ENCODE measurements at places on chromosomes 2 and 18.

GRCh38 chr2:126381091-126381490, 274.9 kb upstream of the GYPC start:
- DNase-seq, result no peak

- no peak for DNase-seq
Measured at GRCh38 chr18:63146828-63147409, 172.7 kb downstream of the BCL2 start.

- DNase-seq, result no peak
Measured at GRCh38 chr2:133312038-133312729, 256.1 kb downstream of the NCKAP5 start.

DNA sequence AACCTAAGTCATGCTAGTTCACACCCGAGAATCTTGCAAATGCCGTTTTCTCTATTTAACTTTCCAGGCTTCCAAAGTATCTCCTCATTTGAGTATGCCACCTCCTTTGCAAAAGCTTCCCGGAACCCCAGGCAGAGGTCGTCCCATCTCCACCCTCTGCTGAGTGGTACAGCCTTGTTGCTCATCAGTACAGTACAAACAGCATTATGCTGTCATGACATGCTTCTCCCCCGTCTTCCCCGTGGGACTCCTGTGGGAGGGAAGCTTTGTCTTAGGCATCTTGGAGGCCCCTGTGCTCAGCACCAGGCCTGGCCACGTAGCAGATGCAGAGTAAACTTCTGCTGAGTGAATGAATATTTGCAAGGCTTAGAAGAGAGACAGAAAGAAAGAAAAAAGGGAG, 102.7 kb downstream of the CDCA7 start:
- DNase-seq, result no peak

DNA sequence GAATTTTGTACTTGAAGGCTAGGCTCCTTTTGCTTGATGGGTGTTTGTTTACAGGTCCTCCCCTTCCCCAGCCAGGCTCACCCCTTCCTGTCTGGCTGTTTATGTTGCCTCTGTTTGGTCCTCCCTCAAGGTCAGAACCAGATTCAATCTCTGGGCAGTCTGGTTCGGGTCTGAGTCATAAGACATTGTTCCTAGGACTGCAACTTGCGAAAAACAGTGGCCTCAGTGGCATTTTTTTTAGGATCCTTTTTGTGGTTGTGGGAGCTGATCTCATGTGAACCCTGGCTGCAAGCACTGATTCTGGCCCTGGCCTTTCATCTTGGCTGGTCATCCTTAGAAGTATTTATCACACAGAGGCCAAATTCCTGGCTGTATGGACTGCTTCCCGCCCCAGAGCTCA, 370.4 kb downstream of the CLIP4 start:
- no peak for DNase-seq

- DNase-seq, result no peak
Measured at GRCh38 chr2:138630164-138630563, 128.6 kb downstream of the SPOPL start.

GRCh38 chr2:229821316-229821715, 100.5 kb downstream of the TRIP12 start:
- no peak for DNase-seq

DNA sequence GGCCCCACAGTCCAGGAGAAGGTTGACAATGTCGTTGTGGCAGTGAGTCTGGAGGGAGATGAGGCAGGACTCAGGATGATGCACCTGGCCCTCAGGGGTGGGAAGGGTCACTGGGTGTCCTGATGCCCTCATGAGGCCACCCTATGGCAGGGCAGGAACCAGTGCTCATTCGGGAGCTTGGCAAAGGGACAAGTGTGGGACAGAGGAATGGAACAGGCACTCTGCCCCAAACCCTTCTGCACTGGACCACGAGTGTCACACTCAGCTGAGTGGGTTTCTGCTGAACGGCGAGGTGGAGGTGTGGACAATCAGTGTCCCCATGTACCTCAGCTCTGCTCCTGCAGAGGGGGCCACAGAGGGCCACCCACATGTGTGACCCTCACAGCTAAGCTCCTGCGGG, 32.0 kb downstream of the ANKMY1 start:
- DNase-seq, result no peak

GRCh38 chr2:224513991-224514390, 71.2 kb downstream of the CUL3 start:
- DNase-seq, result no peak

- no peak for DNase-seq
Measured at GRCh38 chr2:86017901-86018896, 87.5 kb downstream of the POLR1A start.

- DNase-seq, result no peak
Measured at GRCh38 chr2:3485166-3485565, 34.2 kb downstream of the ADI1 start.

DNA sequence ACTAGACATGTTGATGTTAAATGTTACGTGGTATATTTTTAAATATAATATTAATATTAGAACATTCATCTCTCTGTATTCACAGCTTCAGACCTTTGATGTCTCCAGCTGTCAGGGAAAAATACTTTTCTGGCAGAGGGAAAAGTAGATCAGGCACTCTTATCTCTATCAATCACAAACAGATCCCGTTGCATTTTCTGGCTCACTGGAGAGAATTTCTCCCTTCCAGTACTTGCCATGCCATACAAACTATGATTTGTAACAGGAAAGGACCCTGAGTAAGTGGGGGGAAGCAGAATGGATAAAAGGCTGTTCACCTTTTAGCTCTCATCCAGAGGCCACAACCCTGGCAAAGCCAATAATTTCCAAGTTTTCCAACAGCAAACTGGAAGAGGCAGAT, 158.0 kb downstream of the TCF4 start:
- no peak for DNase-seq

DNA sequence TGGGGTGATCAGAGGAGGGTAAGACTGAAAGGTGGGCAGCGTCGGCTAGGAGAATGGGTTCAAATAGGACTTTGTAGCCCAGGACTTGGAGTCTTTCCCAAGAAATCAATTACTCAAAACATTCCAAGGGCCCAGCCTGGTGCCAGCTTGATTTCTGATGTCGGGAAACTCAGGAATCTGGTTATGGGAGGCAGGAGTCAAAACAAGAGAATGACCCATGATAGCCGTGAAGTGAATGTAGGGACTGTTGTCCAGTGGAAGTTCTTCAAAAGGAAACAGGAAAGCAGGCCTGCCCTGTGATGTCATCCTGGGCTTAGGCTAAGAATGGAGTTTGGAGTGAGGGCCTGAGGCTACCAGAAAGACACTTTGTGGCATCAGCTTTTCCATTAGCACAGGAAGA, 67.4 kb upstream of the SLC14A2 start:
- no peak for DNase-seq

DNA sequence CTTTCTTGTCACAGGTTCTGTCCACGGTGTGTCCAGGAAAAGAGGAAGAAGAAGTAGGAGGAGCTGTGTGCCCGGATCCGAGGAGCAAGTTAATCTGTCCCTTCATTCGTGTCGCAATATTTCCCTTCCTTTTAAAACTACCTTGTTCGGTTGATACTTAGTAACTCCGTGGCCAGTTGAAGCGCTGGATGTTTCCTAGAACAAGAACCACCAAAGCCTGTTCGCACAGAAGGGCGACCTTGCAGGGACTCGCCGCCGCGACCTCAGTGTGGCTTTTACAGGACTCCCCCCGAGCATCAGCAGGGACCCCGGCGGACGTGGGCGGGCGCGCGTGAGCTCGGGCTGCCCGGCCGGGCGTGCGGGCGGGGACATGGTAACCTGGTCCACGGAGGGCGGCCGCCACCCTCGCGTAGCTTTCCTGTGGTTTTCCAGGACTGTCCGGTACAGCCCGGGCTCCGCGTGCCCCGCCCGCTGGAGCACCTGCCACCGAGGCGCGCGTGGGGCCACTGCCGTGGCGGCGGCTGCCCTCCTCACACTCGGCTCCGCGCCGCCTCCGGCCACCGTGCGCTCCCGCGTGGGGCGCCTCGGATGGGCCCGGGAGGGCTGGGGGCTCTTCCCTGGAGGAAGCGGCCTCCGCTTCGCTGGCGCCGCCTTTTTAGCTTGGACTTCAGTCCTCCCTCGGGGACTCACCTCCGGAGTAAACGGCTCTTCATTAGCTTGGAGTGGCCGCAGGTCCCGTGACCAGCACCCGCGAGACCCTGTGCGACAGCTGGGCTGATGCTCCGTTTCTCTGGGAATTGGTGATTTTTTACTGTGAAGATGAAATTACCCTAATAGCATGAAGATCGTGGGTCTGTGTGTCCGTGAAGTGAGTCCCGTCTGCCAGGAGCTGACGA, 9.2 kb upstream of the D2HGDH start:
- no peak for DNase-seq

DNA sequence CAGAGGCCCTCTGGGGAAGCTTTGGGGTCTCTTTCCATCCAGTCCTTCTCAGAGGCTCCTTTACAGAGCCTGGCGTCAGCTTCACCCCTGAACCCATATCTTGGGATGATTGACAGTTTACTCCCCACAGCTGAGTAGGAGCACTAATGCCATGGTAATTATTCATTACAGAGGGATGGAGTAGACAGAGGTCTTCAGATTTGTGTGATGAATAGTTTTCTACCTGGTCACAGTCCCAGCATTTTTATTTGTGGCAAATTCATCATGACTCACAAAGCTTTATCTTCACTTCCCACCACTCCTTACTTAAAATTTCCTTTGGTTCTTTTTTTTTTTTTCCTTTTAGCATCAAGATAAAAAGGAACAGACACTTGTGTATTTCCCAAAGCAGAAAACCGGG, 104.2 kb downstream of the CCDC85A start:
- DNase-seq, result no peak

DNA sequence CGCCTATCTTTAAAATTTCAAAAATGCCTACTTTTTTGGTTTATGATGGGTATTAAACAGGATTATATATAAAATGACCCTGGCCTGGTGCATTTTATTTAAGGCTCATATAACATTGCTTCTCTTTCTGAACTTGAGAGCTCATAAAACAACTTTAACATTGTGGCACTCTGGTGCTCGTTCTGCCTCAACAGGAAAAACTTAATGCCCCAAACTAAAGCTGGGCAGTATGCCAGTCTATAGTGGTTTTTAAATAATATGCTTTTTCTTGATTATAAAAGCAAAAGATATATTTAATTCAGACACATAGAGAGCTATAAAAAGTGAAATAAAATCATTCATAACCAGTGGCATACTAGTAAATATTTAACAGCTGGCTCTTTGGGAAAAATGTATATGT, 269.3 kb upstream of the GULP1 start:
- no peak for DNase-seq

DNA sequence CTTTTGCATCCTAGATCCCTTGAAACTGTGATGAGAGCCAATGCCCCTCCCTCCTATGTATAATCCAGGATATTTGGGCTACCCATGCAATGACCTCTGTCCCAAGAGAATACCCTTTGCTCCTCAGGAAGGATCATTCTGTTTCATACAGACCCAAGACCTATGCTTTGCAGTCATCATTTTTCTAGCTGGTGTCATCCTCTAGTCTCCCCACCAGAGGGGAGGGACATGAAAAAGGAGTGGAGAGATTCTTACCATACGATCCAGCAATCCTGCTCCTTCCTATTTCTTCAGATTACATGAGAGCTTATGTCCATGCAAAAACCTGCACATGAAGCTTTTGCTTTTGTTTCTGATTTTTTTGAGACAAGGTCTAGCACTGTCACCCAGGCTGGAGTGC, 13.8 kb upstream of the GIGYF2 start:
- no peak for DNase-seq

- no peak for DNase-seq
Measured at GRCh38 chr2:229914171-229914570, 7.6 kb downstream of the TRIP12 start.

GRCh38 chr2:109201465-109202327, 72.7 kb downstream of the SH3RF3 start:
- no peak for DNase-seq

- no peak for DNase-seq
Measured at GRCh38 chr2:134457353-134457752, 203.5 kb downstream of the MGAT5 start.

GRCh38 chr2:62266433-62267038, 70.6 kb downstream of the B3GNT2 start:
- DNase-seq, result no peak

- no peak for DNase-seq
Measured at GRCh38 chr2:72539071-72539552, 286.7 kb downstream of the EXOC6B start.

DNA sequence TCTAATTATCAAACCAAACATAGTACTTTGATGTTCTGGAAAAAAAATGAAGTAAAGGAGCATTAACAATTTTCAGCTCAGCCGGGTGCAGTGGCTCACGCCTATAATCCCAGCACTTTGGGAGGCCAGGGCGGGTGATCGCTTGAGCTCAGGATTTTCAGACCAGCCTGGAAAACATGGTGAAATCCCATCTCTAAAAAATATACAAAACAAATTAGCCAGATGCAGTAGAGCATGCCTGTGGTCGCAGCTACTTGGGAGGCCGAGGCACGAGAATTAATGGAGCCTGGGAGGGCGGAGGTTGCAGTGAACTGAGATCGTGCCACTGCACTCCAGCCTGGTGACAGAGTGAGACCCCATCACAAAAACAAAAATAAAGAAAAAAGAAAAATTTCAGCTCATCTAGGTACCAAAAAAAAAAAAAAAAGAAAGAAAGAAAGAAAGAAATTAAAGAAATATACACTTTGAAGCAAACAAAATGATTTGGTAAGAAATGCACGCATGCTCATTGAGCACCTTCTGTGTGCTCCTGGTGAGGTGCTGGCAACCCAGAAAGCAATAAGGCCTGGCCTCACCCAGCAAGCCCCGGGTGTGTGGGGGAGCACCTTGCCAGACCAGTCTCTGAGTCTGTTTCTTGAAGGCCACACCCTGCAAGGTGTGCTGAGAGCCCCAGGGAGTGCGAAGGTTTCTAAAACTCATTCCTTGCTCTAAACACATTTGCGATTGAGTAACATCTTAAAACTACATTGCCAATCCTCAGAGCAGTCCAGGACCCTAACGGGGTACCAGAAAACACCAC, 133.5 kb downstream of the TFCP2L1 start:
- DNase-seq, result no peak

GRCh38 chr2:65299246-65299645, 71.6 kb downstream of the ACTR2 start:
- no peak for DNase-seq

DNA sequence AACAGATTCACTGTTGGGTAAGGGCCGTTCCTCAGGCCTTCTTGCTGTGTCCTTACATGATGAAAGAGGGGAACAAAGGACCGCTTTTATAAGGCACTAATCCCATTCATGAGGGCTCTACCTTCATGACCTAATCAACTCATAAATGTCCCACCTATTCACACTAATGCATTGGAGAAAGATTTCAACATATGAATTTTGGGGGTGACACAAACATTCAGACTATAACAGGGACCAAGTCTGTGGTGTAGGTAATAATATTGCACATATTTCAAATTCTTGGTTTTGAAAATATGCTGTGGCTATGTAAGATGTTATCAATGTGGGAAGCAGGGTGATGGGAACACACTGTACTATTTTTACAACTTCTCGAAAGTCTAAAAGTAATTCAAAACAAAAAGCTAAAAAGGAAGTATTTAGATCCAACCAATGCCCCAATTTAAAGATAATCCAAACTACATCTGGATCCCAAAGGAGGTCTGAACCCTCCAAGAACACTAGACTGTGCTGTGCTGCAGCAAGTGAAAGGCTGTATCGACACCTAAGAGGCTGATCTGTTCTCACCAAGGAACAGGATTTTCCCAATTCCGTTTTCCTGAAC, 82.4 kb upstream of the TGIF1 start:
- no peak for DNase-seq

GRCh38 chr2:201263779-201264178, 3.4 kb downstream of the CASP8 start:
- DNase-seq, result no peak

- no peak for DNase-seq
Measured at GRCh38 chr2:187419808-187420207, 28.2 kb downstream of the CALCRL start.

- DNase-seq, result no peak
Measured at GRCh38 chr18:48356151-48356745, 52.9 kb downstream of the ZBTB7C start.

Data from activated naive CD8-positive, alpha-beta T cell treated with anti-CD3 and anti-CD28 coated beads, Interleukin-2, amount 10 ng/mL, durations not matched to agents 7 days and 5 days (primary cell).